Brain (organoid and tissue), 16 donors: ENCODE measurements at places on chromosomes 16 and 17. TPM values are rescaled to one million over a fixed set of nuclear protein-coding genes. Genes with fewer than 3 reads are reported as not detected.

The MPDU1 gene
- 148 TPM for polyA plus RNA-seq

- DNase-seq: no peak
Observed at GRCh38 chr16:55364811-55365210, 40.8 kb downstream of the IRX6 start.

GRCh38 chr16:69936252-69936651, 14.9 kb upstream of the CLEC18A start:
- DNase-seq: no peak

- peak; percentile 62 for DNase-seq
Observed at GRCh38 chr16:66326991-66327513, 39.4 kb upstream of the CDH5 start.

The MEOX1 gene
- polyA plus RNA-seq: not detected

- DNase-seq: peak; percentile 34
Observed at GRCh38 chr17:11742886-11743285, 144.6 kb downstream of the DNAH9 start.

- DNase-seq: no peak
Observed at GRCh38 chr17:4184811-4185210, 41.8 kb downstream of the CYB5D2 start.

DNA sequence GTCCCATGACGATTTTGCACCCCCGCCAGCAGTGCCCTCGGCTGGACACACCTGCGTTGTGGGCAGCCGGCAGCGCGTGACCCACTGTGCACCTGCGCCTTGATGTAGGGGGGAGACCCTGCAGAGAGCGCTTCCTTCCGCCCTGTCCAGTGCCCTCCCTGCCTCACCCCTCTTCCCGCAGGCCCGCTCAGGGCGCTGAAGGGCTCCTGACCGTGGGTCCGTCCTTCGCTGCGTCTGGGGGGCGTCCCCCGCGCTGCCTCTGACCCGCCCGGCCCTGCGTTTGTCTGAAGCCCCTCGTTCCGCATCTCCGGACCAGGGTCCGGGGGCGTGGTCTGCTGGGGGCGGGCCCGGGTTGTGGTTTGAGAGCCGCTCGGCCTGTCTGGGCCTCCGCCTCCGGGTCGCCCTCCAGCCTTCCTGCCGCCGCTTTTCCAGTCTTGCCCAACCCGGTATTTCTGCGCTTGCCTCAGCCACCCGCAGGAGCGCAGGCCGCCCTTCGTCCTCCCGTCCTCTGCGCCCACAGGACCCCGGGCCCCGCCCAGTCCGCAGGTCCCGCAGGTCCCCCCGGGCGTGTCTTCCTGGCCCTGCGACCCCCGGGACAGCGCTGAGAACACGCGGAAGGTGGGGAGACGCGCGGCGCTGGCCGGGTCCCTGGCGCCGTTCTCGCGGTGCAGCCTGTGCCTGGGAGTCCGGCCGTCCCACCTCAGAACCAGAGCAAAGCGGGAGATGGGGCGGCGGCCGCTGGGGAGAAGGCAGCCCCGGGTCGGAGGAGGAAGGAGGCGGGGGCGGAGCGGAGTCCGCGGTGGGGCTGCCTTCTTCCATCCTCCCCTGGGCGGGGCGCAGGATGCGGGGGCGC, 4.0 kb upstream of the IL17C start:
- no peak for DNase-seq

DNA sequence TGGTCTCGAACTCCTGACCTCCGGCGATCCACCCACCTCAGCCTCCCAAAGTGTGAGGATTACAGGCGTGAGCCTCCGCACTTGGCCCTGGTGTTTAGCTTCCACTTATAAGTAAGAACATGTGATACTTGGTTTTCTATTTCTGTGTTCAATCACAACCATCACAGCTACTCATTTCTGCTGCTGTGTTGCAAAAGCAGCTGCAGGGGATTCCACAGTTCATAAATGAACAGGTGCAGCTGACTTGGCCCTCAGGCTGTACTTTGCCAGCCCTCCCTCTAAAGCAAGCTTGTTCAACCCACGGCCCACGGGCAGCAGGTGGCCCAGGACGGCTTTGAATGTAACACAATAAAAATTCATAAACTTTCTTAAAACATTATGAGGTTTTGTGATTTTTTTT, 79.2 kb downstream of the SLC39A11 start:
- DNase-seq: no peak

GRCh38 chr16:77536809-77537208, 102.0 kb upstream of the ADAMTS18 start:
- DNase-seq: no peak

GRCh38 chr16:55376567-55377167, 52.7 kb downstream of the IRX6 start:
- DNase-seq: no peak

The GLTPD2 gene
- not detected for polyA plus RNA-seq

The TTLL6 gene
- 4.1 TPM for polyA plus RNA-seq

- DNase-seq: peak; percentile 100
Observed at GRCh38 chr17:48047741-48048383, at the start of gene NFE2L1. TSS of gene NFE2L1 (plus strand) at chr17:48048359. CDS start at chr17:48051119, 2,760 bp downstream.

The RRAD gene
- polyA plus RNA-seq: 2.1 TPM

The GCGR gene
- not detected for polyA plus RNA-seq

- no peak for DNase-seq
Observed at GRCh38 chr16:57282510-57283213, 1.8 kb downstream of the PLLP start.

GRCh38 chr17:82445542-82445941, 5.0 kb downstream of the CYBC1 start:
- DNase-seq: no peak

- no peak for DNase-seq
Observed at GRCh38 chr17:17377071-17377967, 74.1 kb downstream of the NT5M start.

GRCh38 chr17:142876-143784, 5.8 kb downstream of the SCGB1C2 start:
- no peak for DNase-seq

- DNase-seq: no peak
Observed at GRCh38 chr16:78461496-78462287, 362.2 kb downstream of the WWOX start.

GRCh38 chr16:61569028-61569427, 467.2 kb downstream of the CDH8 start:
- peak; percentile 59 for DNase-seq

GRCh38 chr17:37650419-37651003, 7.3 kb upstream of the DDX52 start:
- peak; percentile 47 for DNase-seq

DNA sequence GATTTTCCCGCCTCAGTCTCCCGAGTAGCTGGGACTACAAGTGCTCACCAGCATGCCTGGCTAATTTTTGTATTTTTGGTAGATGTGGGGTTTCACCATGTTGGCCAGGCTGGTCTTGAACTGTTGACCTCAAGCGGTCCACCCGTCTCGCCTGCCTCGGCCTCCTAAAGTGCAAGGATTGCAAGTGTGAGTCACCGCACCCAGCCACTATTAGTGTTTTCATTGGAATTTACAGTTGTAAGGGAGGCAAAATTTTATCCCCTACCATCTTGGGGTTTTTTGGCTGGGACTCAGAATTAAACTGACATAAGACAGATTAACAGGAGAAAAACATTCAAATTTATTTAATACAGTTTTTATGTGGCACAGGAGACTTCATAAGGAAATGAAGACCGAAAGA, 12.3 kb upstream of the MYCBPAP start:
- DNase-seq: no peak

DNA sequence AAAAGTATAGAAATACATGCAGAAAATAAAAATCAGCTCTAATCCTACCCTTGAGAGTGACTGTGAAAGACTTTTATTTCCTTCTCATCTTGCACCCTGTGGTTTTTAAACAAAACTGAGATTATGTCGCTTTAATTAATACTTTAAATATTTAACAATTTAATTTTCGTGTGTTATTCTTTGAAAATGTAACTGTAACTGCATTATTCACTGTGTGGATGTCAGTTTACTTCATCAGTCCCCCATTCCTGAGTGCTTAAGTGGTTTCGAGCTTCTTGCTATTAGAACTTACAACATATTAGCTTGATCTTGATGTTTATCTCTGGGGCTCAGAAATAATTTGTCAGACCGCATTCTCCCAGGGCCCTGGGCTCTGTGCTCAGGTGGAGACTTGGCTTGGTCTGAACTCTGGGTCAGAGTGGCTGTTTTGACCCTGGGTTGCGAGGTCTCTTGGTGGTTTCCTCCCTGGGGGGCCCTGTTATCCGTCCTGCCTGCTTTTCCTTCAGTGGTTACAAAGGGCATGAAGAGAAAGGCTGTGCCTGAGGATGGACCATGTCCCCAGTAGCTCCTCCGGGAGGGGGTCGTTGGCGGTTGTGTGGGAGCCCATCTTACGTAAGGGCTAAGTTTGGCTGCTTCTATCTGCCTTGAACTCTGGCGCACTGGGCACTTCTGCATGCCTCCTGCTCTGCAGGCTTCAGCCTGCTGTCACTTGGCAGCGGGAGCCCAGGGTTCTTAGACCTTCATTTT, 25.7 kb downstream of the AKAP1 start:
- DNase-seq: no peak

The GSDMA gene
- not detected for polyA plus RNA-seq

The RGS11 gene
- polyA plus RNA-seq: 8.3 TPM

The ZNF286A gene
- polyA plus RNA-seq: 12.6 TPM

The PSMB3 gene
- polyA plus RNA-seq: 278 TPM

The ITGAX gene
- 0.95 TPM for polyA plus RNA-seq

The GGT6 gene
- polyA plus RNA-seq: 0.17 TPM

DNA sequence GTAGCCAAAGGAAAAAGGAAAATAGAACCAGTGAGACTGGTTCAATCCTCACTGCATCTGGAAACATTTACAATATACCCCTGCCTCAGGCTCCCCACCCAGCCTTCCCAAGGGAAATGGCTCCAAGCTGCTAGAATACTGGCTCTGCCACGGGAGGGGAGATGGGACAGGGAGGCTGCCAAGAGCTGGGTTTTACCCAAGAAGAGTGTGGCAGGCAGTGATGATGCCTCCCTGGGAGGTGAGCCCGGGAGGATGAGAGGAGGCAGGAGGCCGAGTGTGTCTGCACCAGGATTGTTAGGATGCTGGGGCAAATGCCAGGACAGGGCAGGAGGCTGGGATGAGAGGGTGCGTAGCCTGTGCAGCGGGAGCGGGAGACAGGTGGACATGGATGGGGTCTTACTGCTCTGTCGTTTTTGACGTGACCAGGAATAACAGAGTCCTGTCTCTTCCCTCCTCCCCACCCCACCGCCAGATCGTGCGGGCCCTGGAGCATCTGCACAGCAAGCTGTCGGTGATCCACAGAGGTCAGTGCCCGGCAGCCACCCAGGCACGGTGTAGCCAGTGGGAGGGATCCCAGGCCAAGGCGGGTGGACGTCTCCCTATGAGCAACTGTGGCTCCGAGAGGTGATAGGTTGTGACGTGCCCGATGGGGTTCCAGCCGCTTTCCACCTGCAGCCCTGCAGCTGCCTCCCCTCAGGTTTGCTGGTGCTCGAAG, 18.4 kb downstream of the MAP2K3 start:
- DNase-seq: no peak

- no peak for DNase-seq
Observed at GRCh38 chr16:31183432-31184428, 3.8 kb downstream of the FUS start.

DNA sequence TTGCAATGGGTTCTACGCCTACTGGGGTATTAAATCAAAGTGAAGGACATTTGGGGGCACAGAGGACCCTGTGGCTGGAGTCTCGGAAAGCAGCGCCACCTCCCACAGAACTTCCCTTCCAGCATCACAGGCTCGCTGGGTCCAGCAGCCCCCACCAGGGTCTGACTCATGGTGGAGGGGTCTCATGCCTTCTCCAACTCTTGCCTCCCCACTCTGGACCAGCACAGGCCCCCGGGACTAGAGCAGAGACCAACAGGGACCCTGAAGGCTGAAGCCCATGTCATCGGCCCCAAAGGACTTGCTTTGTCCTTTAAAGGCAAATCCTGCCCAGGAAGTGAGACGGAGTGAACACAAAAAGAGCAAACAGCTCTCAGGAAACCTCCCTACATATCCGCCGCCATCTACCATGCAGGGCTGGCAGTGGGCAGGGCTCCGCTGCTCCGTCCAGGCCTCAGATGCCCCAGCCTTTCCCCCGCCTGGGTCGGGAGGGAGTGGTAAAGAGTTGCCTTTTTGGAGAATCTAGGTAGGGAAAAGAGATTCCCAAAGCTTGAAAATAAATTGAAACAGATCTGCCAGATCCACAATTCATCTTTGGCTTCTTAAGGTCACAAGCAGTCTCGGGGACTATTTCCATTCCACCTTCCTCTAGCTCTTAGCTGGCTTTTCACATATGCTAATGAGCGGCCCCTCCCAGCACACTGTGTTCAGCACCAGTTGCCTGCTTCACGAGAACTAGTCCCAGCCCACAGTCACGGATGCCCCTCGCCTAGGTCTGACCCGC, 2.1 kb upstream of the GPRC5C start:
- DNase-seq: no peak

The ST6GALNAC1 gene
- polyA plus RNA-seq: 1.5 TPM

The CCDC78 gene
- polyA plus RNA-seq: 0.39 TPM

DNA sequence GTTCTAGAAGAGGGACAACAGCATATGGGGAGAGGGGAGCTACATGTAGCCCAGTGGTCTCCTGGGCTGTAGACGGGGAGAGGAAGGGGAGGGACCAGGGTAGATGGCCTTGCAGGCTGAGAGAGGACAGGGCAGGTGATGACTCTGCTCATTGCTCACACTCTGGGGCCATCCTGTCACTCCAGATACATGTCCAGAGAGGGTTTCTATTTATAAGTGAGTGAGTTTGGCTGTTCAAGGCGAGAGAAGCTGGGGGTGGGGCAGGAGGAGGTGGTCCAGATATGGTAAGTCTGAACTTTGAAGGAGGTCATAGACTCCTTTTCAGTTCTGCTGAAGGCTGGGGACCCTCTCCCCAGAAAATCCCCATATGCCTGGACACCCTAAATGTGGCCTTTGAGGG, 22.2 kb downstream of the CACNA1G start:
- no peak for DNase-seq

DNA sequence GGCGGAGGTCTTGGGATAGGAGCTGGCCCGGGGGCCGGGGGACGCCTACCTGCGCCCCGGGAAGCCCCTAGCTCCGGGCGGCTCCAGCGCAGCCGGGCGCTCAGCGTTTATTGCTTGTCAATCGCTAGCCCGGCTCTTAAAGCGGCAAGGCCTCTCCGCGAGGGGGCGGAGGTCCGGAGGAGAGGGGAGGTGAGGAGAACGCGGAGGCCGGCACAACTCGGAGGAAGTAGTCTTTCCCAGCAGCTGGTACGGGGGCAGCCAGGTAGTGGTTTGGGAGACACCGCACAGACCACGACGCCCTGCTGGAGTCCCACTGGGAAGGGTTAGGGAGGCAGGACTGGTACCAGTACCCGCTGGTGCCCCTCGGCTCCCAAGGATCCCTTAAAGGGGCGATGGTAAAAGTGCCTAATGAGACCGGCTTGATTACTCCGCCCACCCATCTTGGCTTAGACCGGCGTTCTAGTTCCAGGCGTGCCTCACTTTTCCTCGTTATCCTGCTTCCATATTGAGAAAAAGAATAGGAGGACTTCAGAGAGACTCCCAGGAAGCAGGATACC, at the start of gene MPP2:
MPP2 (minus strand) TSS at position 112 of the 557 bp plus-strand sequence. CDS start 3,076 bp downstream, outside the sequence.
- DNase-seq: peak; percentile 95

DNA sequence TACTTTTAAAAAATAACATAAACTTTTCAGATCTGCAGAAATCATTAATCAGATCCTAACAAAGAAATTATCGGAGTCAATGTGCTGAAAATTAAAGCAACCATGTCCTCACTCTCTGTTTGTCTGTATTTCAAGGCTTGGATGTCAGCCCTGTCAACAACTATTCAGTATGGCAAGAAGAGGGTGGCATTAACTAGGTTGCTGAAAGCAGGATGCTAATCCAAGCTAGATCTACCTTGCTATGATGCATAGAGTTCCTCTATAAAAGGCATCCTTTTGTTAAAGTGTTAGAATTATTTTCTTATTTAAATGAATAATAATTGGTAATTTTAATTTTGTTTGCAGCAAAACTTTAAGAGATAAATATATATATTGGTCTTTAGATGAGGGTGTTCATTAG, 800.8 kb downstream of the CDH11 start:
- no peak for DNase-seq
